ENCODE measurements at places on chromosomes 1 and 21. TPM values are rescaled to one million over a fixed set of nuclear protein-coding genes. Genes with fewer than 3 reads are reported as not detected.
A peak's percentile ranks its signal among the peaks of the same experiment; 100 is the strongest.

The KRTAP26-1 gene
- total RNA-seq: not detected

The PLEKHN1 gene
- total RNA-seq: 3.0 TPM

The DEPDC1 gene
- total RNA-seq: 46.0 TPM

The GNB1 gene
- total RNA-seq: 383 TPM

The GPR25 gene
- total RNA-seq: not detected

The NIBAN1 gene
- total RNA-seq: 5.0 TPM

The ETV3 gene
- 22.1 TPM for total RNA-seq

The CYP4A22 gene
- not detected for total RNA-seq

The OVAAL gene
- not detected for total RNA-seq

GRCh38 chr1:117753652-117754051 lies 147.8 kb downstream of the TENT5C start:
- H3K36me3 ChIP-seq: no peaks in the 10 kb centered on the region
- peaks cover 23% of the 10 kb centered on the region for H3K4me1 ChIP-seq
- no peak overlapping the region for H3K4me3 ChIP-seq
- no peak overlapping the region for H3K27ac ChIP-seq
- no peak for DNase-seq

GRCh38 chr1:211327346-211327921 lies 801 bp downstream of the TRAF5 start:
- H3K27ac ChIP-seq: no peak overlapping the region
- peaks cover 56% of the 10 kb centered on the region for H3K4me1 ChIP-seq
- peaks cover 17% of the 10 kb centered on the region for H3K27me3 ChIP-seq
- peak; percentile 36 for DNase-seq
- H3K36me3 ChIP-seq: no peaks in the 10 kb centered on the region

- H3K27me3 ChIP-seq: peaks cover 22% of the 10 kb centered on the region
- H3K27ac ChIP-seq: no peak overlapping the region
- peaks cover 20% of the 10 kb centered on the region for H3K4me1 ChIP-seq
- H3K4me3 ChIP-seq: no peak overlapping the region
These were observed 5.7 kb downstream of the DDAH1 start for GRCh38 chr1:85459290-85459689.

- H3K27me3 ChIP-seq: no peaks in the 10 kb centered on the region
- DNase-seq: no peak
- H3K36me3 ChIP-seq: no peaks in the 10 kb centered on the region
- H3K4me3 ChIP-seq: no peak overlapping the region
These were observed 10.5 kb upstream of the SRP9 start for GRCh38 chr1:225766967-225767633.

DNA sequence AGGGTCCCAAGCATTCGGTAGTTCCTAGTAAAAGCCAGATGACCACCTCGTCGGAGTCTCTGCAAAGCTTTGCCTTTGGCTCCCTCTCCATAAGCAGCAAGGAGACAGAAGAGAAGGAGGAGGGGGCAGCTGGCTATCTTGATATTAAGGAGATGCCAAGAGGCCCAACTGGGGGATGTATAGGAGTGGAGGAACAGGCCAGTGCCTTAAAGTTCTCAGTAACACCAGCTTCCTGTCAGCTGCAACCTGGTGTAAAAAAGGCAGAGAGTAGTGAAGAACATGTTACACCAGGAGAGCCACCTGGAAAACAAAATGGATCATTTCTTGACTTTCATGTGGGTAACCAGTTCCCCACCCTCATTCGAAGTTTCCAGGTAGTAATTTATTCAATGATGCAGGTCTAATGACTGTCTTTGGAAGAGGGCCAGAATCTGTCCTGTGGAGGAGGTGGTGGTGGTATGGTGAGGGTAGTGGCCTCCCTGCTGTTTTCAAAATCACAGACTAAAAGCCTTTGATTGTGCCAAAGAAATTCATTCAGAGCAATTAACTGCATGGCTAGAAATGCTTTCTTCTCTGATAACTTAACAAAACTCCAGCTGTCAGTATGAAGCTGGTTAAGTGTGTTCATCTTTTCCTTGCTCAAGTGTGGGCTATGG lies 27.3 kb downstream of the TMEM200B start:
- H3K27me3 ChIP-seq: no peaks in the 10 kb centered on the region
- H3K36me3 ChIP-seq: peaks cover 32% of the 10 kb centered on the region
- H3K4me1 ChIP-seq: peaks cover 15% of the 10 kb centered on the region
- DNase-seq: no peak
- H3K27ac ChIP-seq: no peak overlapping the region
- no peak overlapping the region for H3K4me3 ChIP-seq

- H3K4me3 ChIP-seq: no peak overlapping the region
- no peaks in the 10 kb centered on the region for H3K36me3 ChIP-seq
- H3K4me1 ChIP-seq: no peaks in the 10 kb centered on the region
- no peaks in the 10 kb centered on the region for H3K27me3 ChIP-seq
- H3K27ac ChIP-seq: no peak overlapping the region
These were observed 71.2 kb downstream of the SNRPE start for GRCh38 chr1:203932556-203932955.

DNA sequence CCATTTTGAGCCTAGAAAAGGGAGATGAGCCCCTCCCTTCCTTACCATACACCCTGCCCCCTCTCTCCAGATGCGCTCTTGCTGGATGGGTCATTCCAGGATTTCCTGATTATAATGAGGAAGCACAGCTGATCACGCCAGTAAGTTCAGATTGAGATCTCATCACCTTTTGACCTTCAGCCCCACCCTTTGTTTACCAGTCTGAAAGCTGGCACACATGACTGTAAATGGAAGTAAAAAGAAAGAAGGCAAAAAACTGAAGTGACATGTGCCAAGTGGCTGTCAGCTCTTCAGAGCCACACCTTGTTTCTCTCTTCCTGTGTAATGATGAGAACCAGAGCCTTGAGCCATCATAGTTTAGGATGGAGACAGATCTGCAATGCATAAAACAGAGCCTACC lies 27.9 kb downstream of the S1PR1 start:
- peaks cover 17% of the 10 kb centered on the region for H3K4me1 ChIP-seq
- DNase-seq: no peak
- no peak overlapping the region for H3K4me3 ChIP-seq
- no peaks in the 10 kb centered on the region for H3K27me3 ChIP-seq
- H3K36me3 ChIP-seq: no peaks in the 10 kb centered on the region
- H3K27ac ChIP-seq: no peak overlapping the region

GRCh38 chr21:26833460-26833939 lies 11.7 kb downstream of the ADAMTS1 start:
- H3K36me3 ChIP-seq: peaks cover 21% of the 10 kb centered on the region
- peaks cover 8% of the 10 kb centered on the region for H3K4me1 ChIP-seq
- H3K27me3 ChIP-seq: no peaks in the 10 kb centered on the region
- H3K4me3 ChIP-seq: no peak overlapping the region
- no peak overlapping the region for H3K27ac ChIP-seq

- peaks cover 36% of the 10 kb centered on the region for H3K27me3 ChIP-seq
- no peak for DNase-seq
- no peak overlapping the region for H3K27ac ChIP-seq
- H3K4me1 ChIP-seq: peaks cover 7% of the 10 kb centered on the region
- H3K4me3 ChIP-seq: no peak overlapping the region
These were observed 41.7 kb downstream of the MRPL39 start for GRCh38 chr21:25565272-25566211.

DNA sequence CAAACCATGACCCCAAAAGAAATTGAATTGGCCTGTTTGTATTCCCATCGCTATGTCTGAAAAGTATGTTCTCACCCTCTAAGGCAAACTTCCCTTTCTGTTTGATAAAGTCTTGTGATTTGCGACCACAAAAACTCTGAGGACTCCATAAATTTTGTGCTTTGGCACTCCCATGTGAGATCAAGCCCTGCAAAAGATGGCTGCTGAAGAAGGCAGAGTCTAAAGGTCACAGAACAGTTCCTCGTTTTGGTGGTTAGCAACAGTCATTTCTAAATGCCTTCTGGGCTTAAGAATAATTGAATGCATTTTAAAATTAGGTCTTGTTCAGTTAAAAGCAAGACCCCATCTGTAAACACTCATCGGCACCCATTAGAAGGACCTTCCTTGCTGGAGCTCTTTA lies 441.6 kb downstream of the OMA1 start:
- H3K4me1 ChIP-seq: no peaks in the 10 kb centered on the region
- H3K27ac ChIP-seq: no peak overlapping the region
- no peaks in the 10 kb centered on the region for H3K36me3 ChIP-seq
- H3K4me3 ChIP-seq: no peak overlapping the region
- no peak for DNase-seq

DNA sequence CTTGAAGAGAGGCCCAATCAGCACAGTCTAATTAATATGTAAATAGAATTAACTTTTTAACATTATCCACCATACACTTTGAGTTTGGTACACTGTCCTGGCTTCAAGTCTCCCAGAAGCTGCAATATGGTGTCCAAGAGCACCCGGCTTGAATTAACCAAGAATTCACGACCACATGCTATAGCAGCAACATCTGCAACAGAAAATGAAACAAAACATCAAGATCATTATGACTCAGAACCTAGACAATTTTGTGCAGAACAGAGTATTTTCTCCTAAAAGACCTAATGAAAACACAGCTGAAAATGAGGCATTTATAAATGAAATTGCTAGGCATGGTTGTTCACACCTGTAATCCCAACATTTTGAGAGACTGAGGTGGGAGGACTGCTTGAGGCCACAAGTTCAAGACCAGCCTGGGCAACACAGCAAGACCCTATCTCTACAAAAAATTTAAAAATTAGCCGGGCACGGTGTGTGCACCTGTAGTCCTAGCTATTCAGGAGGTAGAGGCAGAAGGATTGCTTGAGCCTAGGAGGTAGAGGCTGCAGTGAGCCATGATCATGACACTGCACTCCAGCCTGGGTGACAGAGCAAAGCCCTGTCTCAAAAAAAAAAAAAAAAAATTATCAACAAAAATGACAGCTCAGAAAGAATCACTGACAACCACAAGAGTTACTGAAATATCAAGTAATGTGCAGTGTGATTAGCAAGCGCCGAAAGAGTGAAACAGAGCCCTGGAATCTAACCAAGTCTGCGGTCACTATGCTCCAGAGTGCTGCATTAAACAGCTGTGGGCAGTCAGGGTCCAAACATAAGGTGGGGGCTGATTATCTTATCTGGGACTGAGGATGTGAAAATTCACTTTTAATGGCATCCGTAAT lies 45.3 kb downstream of the HSF2BP start:
- H3K27me3 ChIP-seq: no peaks in the 10 kb centered on the region
- no peaks in the 10 kb centered on the region for H3K36me3 ChIP-seq
- H3K27ac ChIP-seq: no peak overlapping the region
- DNase-seq: no peak

DNA sequence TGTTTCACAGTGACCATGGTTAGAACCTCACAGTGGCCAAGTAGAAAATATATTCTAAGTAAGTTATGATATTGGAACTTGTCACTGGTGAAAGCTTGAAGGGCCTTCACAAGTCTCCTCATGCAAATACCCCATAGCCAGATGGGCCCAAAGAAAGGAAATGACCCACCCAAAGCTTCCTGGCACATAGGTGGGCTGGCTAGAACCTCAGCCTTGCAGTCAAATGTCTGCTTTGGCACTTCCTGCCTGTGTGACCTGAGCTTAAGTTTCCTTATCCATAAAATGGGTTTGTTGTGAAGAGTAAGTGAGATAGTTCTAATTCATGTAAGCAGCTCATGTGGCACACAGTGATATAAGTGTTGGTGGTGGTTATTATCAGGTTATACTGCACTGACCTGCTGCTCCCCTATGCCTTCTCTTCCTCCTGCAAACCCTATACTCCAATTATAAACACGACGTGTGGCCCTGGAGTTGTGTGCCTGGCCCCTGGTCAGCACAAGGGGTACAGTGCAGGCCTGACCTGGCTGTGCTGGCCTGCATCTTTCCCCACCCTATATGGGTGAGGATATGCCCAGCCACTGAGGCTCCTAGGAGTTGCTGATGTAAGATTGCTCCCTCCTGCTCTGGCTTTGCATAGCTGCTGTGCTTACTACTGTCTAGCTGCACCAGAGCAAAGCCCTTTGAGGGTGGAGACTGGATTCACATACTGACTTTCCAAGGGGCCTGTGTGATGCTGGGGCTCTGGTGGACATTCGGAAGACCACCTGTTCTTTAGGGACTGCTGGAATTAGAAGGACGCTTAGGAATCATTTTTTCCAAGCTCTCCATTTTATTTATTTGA lies 4.7 kb upstream of the SLFNL1 start:
- peaks cover 23% of the 10 kb centered on the region for H3K36me3 ChIP-seq
- DNase-seq: no peak
- no peak overlapping the region for H3K27ac ChIP-seq
- H3K4me3 ChIP-seq: no peak overlapping the region

- no peak for DNase-seq
- no peak overlapping the region for H3K4me3 ChIP-seq
- peaks cover 9% of the 10 kb centered on the region for H3K36me3 ChIP-seq
- no peaks in the 10 kb centered on the region for H3K27me3 ChIP-seq
- H3K27ac ChIP-seq: no peak overlapping the region
These were observed 9.4 kb downstream of the SLC25A44 start for GRCh38 chr1:156203331-156203730.

DNA sequence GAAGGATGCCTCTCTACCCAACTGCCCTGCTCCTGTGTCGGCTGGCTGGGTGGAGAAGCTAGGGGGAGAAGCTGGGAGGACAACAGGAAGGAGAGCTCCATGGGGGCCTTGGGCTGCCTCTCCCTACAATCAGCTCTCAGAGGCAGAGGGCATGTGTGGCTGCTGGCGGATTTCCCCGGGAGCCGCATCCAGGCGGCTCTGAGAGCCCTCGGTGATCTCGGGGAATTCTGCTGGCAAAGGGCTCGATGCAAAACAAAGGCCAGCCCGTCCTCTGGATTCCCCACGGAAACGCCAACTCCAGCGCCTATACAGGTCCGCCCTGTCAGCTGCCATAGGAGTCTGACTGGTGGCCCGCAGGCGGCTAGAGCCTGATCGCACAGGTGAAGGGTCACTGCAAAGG lies 26.4 kb upstream of the EVA1B start:
- H3K27ac ChIP-seq: 0 out of 2 replicates have a peak overlapping the region, but pooled peaks have one; percentile 30
- no peak overlapping the region for H3K4me3 ChIP-seq

- H3K36me3 ChIP-seq: no peaks in the 10 kb centered on the region
- H3K4me3 ChIP-seq: no peak overlapping the region
- H3K27ac ChIP-seq: no peak overlapping the region
- H3K27me3 ChIP-seq: no peaks in the 10 kb centered on the region
- H3K4me1 ChIP-seq: no peaks in the 10 kb centered on the region
These were observed 15.6 kb downstream of the CFAP410 start for GRCh38 chr21:44323591-44323990.
